D341Med (cell line): ENCODE measurements at places on chromosomes 2 and 18.

- no peak for DNase-seq
Observed at GRCh38 chr2:28447943-28448792, 47.7 kb upstream of the PLB1 start.

GRCh38 chr2:40317761-40318160 is 134.1 kb downstream of the SLC8A1 start:
- no peak for DNase-seq

- no peak for DNase-seq
Observed at GRCh38 chr2:73700131-73700611, 37.0 kb downstream of the TPRKB start.

DNA sequence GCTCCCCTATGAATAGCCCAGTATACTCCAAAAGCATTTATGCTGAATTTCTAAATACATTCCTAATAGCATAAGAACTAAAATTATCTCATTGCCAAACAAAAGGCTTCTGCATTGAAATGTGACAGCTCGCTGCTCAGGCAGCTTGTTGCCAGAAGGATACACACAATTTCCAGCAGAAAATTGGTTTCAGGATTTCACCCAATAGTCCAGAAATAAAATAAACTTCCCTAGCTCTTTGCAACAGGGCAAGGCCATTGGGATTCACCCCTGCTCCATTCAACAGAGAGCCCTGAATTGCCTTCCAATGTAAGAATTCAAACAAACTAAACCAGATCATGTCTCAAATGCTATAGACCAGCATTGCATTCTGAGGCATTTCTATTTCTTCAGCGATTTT is 70.7 kb downstream of the RBM43 start:
- DNase-seq, result no peak

GRCh38 chr2:44736270-44736942 is 205.1 kb upstream of the SIX3 start:
- DNase-seq, result no peak

- DNase-seq, result no peak
Observed at GRCh38 chr2:47007223-47007825, 91.7 kb upstream of the MCFD2 start.

DNA sequence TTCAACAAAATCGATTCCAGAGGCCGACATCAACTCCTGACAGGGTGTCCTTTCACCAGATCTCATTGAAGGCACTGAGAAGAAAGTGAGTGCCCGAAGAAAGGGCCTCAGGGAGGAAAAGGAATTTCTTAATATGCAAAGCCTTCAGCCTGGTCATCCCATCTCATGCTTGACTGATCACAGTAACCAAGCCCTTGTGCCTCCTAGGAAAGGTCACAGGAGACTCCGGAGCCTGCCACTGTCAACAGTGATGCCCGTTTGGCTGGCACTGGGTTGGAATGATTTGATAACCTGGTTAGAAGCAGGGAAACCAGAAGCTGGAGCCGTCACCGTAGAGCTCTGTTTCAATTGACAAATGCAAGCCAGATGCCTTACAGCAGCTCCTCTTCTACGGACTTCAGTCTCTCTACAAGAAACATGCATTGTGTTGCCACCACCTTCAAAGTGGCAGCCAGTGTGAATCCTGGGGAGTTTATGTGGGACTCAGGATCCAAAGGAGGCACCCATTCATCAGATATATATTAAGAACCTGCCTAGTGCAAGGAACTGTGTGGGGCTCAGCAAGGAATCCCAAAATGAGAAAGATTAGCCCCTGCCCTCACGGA is 24.6 kb downstream of the COX7A2L start:
- no peak for DNase-seq

DNA sequence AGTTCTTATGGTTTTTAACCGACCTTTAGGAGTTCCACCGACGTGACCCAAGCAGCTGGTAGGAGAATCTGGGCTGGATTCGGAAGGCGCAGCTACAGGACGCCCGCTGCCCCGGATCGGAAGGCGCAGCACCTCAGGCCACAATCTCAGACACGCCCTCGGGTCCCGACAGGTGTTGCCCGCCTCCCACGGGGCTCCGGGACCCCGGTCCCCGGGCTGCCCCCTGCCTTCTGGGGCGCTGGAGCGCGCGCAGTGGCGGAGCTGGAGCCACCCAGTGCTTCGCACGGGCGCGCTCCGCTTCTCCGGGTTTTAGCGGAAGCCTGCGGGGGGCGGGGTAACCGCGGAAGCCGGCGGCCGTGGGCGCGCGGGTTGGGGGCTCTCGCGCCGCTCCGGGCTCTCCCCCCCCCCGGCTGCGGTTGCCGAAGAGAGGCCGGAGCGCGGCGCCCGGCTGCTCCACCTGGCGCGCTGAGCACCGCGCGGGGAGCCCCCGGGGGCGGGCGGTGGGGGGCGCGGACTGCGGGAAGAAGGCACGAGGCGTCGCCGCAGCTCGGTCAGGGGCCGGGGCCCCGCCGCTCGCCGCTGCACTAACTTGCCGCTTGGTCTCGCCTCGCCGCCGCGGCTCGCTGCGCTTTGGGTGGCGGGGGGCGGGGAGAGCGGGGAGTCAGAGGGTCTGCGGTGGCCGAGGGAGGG is 718.8 kb downstream of the DPP10 start:
- DNase-seq, result peak; percentile 51

DNA sequence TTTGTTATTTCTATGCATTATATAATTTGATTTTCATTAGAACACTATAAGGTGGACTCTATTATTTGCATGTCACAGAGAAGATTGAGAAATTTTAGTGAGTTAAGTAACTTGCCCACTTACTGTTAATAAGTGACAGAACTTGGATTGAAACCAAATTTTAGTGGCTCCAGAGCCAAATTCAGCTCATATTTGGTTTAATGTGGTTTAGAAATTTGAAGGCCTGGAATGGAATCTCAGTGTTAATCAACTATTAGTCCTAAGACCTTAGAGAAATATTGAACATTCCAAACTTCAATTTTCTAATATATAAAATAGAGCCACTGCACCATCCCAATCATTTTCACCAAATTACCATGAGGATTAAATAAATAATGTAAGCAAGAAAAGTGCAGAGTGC is 281.6 kb downstream of the ZNF385B start:
- no peak for DNase-seq

DNA sequence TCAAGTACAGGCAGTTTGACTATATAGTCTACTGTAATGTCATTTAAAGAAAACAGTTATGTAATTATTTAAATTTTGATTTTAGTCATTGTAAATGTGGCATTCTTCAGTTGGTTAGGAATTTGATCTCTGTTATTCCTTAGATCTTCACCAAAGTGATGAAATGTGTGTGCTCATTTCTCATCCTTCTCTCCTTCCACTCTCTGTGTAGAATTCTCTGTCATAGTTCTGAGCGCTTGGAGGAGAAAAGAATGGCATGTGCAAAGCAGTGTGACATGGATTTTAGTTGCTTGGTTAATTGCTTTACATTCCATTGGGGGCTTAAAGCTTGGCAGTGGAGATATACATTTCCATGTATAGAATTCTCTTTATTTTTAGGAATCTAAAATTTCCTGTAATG is 14.8 kb downstream of the PIK3C3 start:
- DNase-seq, result no peak

GRCh38 chr2:151260573-151261230 is 961 bp downstream of the RBM43 start:
- DNase-seq, result no peak

GRCh38 chr18:2114289-2114688 is 457.0 kb downstream of the METTL4 start:
- no peak for DNase-seq

GRCh38 chr2:3288470-3289170 is 89.0 kb downstream of the EIPR1 start:
- DNase-seq, result no peak
